Smooth muscle cell of the umbilical artery (primary cell): ENCODE measurements at places on chromosomes 4 and X. TPM values are rescaled to one million over a fixed set of nuclear protein-coding genes. Genes with fewer than 3 reads are reported as not detected.

Gene SH3TC1
- 5.1 and 5.3 TPM in 2 replicates for total RNA-seq

Gene ASMT
- not detected in 2 replicates for total RNA-seq

Gene PAK3
- total RNA-seq, result 1.2 and 2.2 TPM in 2 replicates

Gene SORBS2
- 15.8 and 16.3 TPM in 2 replicates for total RNA-seq

Gene HSFX2
- total RNA-seq, result not detected in 2 replicates

Gene CYTL1
- total RNA-seq, result 0.30 and 1.5 TPM in 2 replicates

Gene BST1
- 6.6 and 12.8 TPM in 2 replicates for total RNA-seq
